ENCODE measurements at places on chromosomes 1 and 21. TPM values are rescaled to one million over a fixed set of nuclear protein-coding genes. Genes with fewer than 3 reads are reported as not detected.

Gene SLC35F3
- total RNA-seq, result not detected

Gene PAPPA2
- total RNA-seq, result 4.1 TPM

Gene CEPT1
- 90.4 TPM for total RNA-seq

Gene DCDC2B
- total RNA-seq, result not detected

DNA sequence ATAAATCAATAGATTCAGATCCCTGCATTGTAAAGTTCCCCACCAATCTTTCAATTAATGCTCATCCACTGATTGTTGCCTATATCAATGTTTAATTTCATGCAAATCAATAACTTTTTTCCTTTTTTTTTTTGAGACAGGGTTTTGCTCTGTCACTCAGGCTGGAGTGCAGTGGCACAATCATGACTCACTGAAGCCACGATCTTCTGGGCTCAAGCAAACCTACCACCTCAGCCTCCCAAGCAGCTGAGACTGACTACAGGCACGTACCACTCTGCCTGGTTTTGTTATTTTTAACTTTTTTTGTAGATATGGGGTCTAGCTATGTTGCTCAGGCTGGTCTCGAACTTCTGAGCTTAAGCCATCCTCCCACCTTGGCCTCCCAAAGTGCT, 25.7 kb downstream of the DIO1 start:
- H3K4me3 ChIP-seq, result no peak overlapping the region
- no peaks in the 10 kb centered on the region for H3K27me3 ChIP-seq
- no peak overlapping the region for H3K27ac ChIP-seq
- no peak for DNase-seq

- no peak for DNase-seq
- H3K4me1 ChIP-seq, result peaks cover 2% of the 10 kb centered on the region
- no peak overlapping the region for H3K27ac ChIP-seq
- H3K36me3 ChIP-seq, result no peaks in the 10 kb centered on the region
- H3K27me3 ChIP-seq, result peaks cover 6% of the 10 kb centered on the region
These were observed 12.4 kb upstream of the ATP1A1 start for GRCh38 chr1:116360429-116361173.

GRCh38 chr1:203002951-203003350, 4.2 kb upstream of the TMEM183A start:
- H3K27ac ChIP-seq, result no peak overlapping the region
- H3K4me1 ChIP-seq, result no peaks in the 10 kb centered on the region
- no peak for DNase-seq
- no peak overlapping the region for H3K4me3 ChIP-seq
- H3K27me3 ChIP-seq, result no peaks in the 10 kb centered on the region
- no peaks in the 10 kb centered on the region for H3K36me3 ChIP-seq

DNA sequence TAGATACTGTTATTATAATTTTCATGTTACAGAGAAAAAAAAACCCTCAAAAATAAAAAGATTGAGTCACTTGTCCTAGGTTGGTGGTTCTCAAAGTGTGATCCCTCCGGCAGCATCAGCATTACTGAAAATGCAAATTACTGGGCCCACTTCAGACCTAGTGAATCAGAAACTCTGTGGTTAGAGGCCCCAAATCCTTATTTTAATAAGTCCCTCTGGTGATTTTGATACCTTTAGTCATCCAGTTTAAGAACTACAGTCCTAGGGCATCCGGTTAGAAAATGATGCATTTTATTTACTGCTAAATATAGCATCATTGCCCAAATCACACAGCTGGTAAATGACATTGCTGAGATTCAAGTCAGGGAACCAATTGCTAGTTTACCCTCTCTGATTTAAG, 203.7 kb upstream of the RUNX1 start:
- DNase-seq, result peak; percentile 81
- H3K27me3 ChIP-seq, result no peaks in the 10 kb centered on the region
- H3K27ac ChIP-seq, result no peak overlapping the region
- H3K4me3 ChIP-seq, result no peak overlapping the region
- H3K36me3 ChIP-seq, result no peaks in the 10 kb centered on the region
- peaks cover 6% of the 10 kb centered on the region for H3K4me1 ChIP-seq

- H3K4me1 ChIP-seq, result no peaks in the 10 kb centered on the region
- no peak for DNase-seq
- H3K4me3 ChIP-seq, result no peak overlapping the region
- no peaks in the 10 kb centered on the region for H3K27me3 ChIP-seq
- H3K36me3 ChIP-seq, result peaks cover 9% of the 10 kb centered on the region
These were observed 30.3 kb upstream of the KCNQ4 start for GRCh38 chr1:40753142-40753882.

DNA sequence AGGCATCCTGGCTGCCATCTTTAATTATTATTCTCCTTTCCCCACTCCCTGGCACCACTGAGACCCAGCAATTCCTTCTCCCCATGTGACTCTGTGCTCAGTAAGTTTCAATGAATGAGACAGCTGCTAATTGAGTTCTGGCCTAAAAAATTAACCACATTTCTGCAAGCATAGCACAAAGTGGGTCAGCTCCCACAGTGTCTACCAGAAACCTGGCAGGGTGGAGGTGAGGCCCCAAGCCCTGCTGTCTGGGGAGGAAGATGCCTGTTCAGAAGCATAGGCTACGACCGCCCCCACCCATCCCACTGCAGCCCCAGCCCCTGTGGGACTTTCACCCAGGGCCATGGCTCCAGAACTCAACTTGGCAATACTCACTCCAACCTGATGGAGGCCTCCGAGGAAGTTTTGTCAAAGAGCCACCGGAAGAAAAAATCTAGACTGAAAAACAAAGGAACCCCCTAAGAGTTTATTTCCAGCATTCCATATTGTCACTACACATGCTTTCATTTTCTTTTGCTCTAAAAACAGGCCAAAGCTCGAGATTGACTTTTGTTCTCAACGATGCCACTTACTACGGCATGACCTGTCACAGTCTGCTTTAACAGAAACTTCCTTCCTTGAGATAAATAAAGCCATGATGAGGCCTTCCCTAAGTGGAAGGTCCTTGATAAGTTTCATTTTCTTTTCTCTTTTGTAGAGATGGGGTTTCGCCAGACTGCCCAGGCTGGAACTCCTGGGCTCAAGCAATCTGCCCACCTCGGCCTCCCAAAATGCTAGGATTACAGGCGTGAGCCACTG, 26.5 kb downstream of the TMEM63A start:
- H3K27me3 ChIP-seq, result no peaks in the 10 kb centered on the region
- H3K36me3 ChIP-seq, result peaks cover 8% of the 10 kb centered on the region
- H3K27ac ChIP-seq, result no peak overlapping the region
- no peak for DNase-seq
- no peak overlapping the region for H3K4me3 ChIP-seq

DNA sequence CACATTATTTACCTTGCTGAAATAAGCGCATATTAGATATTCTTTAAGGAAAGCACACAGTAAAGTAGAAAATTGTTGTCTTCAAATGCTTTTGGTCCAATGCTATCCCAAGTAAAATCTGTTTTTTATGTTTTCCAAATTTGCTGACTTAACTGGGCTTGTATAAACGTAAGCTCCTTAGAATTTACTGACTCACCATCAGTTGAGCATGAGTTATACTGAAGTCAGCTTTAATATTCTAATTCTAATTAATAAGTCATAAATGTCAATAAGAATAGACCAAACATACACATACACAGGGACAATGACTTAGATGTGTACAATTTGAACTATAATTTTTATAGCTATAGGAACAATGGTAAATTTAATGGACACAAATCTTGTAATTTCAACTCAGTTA, 319.2 kb downstream of the TPR start:
- no peak overlapping the region for H3K4me3 ChIP-seq
- DNase-seq, result peak; percentile 24
- no peak overlapping the region for H3K27ac ChIP-seq
- H3K36me3 ChIP-seq, result no peaks in the 10 kb centered on the region
- no peaks in the 10 kb centered on the region for H3K4me1 ChIP-seq
- H3K27me3 ChIP-seq, result no peaks in the 10 kb centered on the region

- no peaks in the 10 kb centered on the region for H3K36me3 ChIP-seq
- H3K4me1 ChIP-seq, result no peaks in the 10 kb centered on the region
- DNase-seq, result no peak
These were observed 361.8 kb downstream of the NEGR1 start for GRCh38 chr1:71920556-71920955.

DNA sequence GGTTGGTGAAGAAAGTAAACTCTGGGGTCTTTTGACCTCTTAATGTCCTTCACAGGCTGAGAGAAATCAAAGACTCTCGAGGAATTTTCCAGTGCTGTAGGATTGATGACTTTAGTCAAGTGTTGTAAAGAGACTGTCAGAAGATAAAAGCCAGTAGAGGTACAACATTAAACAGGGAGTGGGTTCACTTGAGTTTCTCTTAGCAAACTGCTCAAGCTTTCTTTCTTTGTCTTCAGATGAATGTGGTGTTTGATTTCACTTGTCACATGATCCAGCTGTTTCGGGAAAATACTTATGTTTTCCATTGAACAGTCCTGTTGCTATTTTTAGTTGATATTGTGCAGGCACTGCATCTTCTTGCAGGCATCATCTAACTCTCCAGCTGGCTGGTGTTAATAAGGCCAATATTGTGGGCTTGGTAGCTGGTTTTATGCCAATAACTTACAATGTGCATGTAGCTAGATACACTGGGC, 45.6 kb downstream of the XCL2 start:
- DNase-seq, result peak; percentile 65
- no peaks in the 10 kb centered on the region for H3K27me3 ChIP-seq
- no peak overlapping the region for H3K27ac ChIP-seq
- H3K4me3 ChIP-seq, result no peak overlapping the region

GRCh38 chr1:206772243-206772937, at the start of gene IL10:
Gene IL10 (minus strand): TSS chr1:206772494. CDS start chr1:206772435, 59 bp downstream.
- DNase-seq, result no peak
- H3K4me3 ChIP-seq, result no peak within 1 kb of the TSS
- H3K36me3 ChIP-seq, result no peaks in the 10 kb centered on the region
- H3K4me1 ChIP-seq, result no peaks in the 10 kb centered on the region

DNA sequence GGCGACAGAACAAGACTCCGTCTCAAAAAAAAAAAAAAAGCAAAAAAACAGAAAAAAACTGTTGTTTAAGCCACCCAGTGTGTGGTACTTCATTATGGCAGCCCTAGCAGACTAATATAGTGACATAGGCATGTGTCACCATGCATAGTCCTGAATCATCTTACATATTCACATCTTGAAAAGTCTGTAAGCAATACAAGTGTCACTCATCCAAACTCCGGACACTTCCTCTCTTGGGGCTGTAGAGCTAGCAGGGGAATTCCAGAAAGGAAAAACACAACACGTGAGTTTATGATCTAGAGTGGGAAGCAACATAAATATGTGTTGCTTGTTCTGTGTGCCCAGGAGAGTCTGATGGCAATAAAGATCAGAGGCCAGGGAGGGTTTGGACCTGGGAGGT, 81.6 kb upstream of the KCNE2 start:
- no peaks in the 10 kb centered on the region for H3K27me3 ChIP-seq
- no peak for DNase-seq
- no peak overlapping the region for H3K4me3 ChIP-seq
- H3K27ac ChIP-seq, result no peak overlapping the region
- no peaks in the 10 kb centered on the region for H3K4me1 ChIP-seq

DNA sequence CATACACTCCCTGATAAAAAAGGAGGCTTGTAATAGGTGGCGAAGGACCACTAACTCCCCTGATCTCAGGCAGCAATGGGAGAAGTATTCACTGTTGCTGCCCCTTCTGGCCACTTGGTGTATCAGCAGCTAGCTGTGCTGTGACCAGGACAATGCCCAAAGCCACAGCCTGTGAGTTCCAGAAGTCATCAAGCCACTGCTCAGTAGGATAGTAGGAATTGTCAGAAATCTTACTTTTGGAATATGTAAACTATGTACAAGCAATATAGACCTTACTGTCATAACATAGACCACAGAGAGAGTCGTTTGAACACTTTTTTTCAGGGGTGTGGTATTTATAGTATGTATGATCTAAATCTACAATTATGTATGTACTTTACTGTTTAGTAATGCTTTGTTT, 248.3 kb upstream of the CAMK1G start:
- peak; percentile 12 for DNase-seq
- no peak overlapping the region for H3K27ac ChIP-seq
- no peaks in the 10 kb centered on the region for H3K36me3 ChIP-seq
- H3K4me3 ChIP-seq, result no peak overlapping the region
- H3K27me3 ChIP-seq, result no peaks in the 10 kb centered on the region

DNA sequence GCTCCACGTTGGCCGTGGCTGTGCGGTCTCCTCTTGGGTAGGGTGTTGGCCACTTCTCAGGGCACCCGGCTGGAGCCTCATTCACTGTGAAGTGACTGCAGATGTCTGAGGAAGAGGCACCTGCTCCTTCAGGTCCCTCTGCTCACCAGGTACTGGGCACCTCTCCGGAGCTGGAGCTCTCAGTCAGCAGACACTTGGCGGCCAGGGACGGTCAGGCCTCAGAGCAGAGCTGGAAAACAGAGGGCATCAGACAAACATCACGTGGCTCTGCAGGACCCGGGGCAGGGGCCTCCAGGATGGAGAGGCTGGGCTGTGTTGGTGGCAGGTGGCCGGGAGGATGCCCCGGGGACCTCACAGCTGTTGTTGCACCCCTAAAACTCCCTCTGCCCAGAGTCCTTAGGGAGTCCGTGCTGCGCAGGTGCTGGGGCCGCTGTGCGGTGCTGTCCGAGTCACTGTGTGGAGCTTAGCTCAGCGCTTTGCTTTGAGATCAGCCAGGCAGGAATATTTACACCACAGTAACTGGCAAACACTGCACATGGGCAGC, 59.7 kb downstream of the SLX9 start:
- peaks cover 9% of the 10 kb centered on the region for H3K27me3 ChIP-seq
- no peak overlapping the region for H3K4me3 ChIP-seq
- H3K36me3 ChIP-seq, result no peaks in the 10 kb centered on the region
- H3K27ac ChIP-seq, result no peak overlapping the region
- no peak for DNase-seq
- H3K4me1 ChIP-seq, result no peaks in the 10 kb centered on the region

DNA sequence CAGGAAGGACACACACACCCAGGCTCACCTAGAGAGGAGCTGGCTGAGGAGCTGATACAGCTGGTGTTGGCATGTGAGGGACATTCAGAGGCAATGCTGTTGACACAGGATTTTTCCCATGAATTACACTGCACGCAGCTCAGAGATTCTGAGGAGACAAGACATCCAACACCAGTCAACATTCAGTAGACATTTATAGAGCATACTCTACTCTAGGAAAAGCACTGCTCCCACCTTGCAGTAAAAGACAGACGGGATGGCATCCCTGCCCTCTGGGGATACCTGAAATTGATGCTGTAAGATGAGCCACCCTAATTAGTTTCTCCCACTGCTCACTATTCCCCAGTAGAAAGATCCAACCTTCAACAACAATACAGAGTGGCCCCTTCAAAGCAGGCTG, 5.1 kb downstream of the LYPD8 start:
- no peaks in the 10 kb centered on the region for H3K36me3 ChIP-seq
- DNase-seq, result no peak
- no peak overlapping the region for H3K4me3 ChIP-seq

- H3K4me3 ChIP-seq, result no peak overlapping the region
- DNase-seq, result no peak
- peaks cover 3% of the 10 kb centered on the region for H3K4me1 ChIP-seq
- no peak overlapping the region for H3K27ac ChIP-seq
These were observed 28.4 kb downstream of the EGLN1 start for GRCh38 chr1:231393668-231394067.

DNA sequence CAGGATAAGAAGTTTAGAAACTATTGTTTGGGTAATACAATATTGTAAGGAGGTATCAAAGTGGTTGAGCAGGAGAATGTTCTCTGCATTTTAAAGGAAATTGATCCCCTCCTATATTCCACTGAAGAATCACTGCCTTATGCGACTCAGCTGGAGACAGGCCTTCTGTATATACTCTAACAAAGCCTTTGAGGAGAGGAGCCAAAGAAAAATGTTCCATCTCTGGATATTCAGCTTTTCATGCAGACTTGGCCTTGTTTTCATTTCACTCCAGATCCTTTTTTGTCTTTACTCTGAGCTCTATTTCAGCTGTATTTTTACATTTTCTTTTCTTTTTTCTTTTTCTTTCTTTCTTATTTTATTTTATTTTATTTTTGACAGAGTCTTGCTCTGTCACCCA, 42.1 kb upstream of the S1PR1 start:
- no peak overlapping the region for H3K4me3 ChIP-seq
- no peaks in the 10 kb centered on the region for H3K36me3 ChIP-seq
- no peaks in the 10 kb centered on the region for H3K27me3 ChIP-seq
- H3K4me1 ChIP-seq, result no peaks in the 10 kb centered on the region
